Suprapubic skin (tissue), 4 donors: ENCODE measurements at places on chromosomes 5 and 9.
A peak's percentile ranks its signal among the peaks of the same experiment; 100 is the strongest.

DNA sequence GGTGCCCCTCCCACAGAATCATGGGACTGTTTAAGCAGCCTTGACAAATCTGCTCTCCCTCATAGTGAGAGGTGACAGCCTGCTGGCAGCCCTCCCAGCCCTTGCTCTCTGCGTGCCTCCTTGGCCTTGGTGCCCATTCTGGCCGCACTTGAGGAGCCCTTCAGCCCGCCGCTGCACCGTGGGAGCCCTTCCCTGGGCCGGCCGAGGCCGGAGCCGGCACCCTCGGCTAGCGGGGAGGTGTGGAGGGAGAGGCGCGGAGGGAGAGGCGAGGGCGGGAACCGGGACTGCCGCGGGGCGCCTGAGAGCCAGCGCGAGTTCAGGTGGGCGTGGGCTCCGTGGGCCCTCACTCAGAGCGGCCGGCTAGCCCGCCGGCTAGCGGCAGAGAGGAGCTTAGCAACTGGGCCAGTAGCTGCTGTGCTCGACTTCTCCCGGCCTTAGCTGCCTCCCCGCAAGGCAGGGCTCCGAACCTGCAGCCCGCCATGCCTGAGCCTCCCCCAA is 125.9 kb upstream of the MYO10 start:
- DNase-seq, result no peak

DNA sequence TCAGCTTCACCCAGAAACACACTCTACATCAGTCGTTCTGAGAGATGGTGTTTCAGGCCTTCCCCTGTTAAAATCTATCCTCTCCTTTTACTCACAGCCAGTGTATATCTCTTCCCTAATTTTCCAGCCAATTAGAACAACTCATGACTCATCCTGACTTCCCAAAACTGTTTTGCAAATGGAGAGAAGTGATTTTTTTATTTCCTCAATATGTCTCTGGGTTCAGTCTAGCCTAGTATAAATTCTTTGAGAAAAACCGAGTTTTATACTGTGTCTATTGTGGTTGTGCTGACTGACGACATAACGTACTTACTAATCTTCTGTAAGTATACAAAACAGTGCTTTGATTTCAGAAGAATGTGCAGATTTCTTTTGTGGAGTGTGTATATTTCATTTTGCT is 28.4 kb upstream of the CAST start:
- no peak for DNase-seq

DNA sequence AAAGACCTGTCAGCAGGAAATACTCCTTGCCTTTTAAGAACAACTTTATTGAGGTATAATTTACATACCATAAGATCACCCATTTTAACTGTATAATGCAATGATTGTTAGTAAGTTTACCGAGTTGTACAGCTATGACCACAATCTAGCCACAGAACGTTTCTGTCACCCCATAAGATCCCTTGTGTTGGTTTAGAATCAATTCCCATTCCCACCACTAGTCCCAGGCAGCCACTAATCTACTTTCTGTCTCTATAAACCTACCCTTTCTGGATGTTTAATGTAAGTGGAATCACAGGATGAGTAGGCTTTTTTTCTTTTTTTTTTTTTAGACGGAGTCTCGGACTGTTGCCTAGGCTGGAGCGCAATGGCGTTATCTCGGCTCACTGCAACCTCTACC is 4.4 kb downstream of the GPR107 start:
- no peak for DNase-seq

GRCh38 chr9:85319936-85320656 is 421.7 kb downstream of the AGTPBP1 start:
- no peak for DNase-seq

DNA sequence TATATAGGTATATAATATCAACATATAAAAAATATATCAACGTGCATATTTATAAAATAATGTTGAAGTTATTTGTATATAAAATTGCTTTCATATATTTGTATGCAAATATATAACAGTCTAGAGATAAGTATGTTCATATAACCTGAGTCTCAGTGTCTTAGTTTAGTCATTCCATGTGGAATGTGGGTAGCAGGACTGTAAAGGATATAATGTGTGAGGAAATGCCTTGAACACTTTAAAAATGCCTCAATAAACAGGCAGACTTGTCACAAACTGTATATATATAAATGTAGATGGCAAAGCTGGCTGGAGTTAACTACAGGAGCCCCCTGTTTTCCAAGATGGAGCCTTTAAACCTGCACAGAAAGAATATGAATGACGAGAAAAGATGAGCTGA is 48.4 kb downstream of the CCDC125 start:
- no peak for DNase-seq

DNA sequence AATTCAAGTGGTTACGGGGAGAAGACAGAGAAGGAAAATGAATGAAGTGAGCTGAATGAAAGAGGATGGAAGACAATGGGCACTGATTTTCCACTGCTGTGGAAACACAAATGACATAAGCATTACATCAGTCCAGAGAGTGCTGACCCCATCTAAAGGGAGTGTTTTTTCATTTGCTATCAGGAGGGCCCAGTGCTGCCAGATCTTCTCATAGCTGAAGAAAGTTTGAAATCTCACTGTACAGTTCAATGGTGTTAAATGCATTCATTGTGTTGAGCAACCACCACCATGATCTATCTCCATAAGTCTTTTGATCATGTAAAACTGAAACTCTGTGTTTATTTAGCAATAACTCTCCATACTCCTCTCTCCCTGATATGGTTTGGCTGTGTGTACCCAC is 41.5 kb upstream of the STARD4 start:
- no peak for DNase-seq

DNA sequence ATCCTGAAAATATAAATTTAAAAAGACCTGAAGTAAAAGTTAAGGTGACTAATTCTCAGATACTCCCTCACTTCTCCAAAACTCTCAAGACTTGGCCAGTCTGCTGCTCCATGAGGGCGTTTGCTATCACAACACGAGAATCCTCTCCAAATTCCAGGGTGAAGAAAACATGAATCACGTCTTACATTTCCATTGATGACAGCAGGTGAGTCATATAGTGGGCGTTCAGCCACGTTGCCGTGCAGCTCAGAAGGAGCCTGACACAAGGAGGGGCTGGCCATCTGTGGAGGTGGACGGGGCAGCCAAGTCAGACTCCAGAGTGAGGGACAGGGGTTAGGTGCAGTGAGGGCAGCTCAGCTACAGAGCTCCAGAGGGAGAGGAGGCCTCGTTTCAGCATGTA is 555.1 kb upstream of the ADAMTS16 start:
- DNase-seq, result no peak

DNA sequence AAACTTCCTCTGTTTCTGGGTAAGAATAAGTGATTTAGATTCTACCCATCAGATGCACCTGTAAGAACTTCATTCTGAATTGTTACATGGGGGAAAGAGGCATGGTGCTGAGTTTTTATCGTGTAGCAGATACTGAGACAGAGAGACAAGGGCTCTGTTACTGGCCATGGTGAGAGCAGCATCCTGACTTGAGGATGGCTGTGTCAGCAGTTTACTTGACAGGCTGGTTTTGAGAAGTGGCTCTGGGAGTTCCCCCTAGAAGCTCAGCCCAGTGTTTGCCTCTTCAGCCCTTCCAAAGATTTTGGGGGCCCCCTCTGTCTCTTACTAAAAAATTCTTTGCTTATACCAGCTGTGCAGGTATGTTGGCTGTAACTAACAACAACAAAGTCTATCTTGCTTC is 510.5 kb downstream of the LRRC70 start:
- DNase-seq, result no peak

- no peak for DNase-seq
These were observed 132.0 kb downstream of the PIK3R1 start for GRCh38 chr5:68347536-68347935.

DNA sequence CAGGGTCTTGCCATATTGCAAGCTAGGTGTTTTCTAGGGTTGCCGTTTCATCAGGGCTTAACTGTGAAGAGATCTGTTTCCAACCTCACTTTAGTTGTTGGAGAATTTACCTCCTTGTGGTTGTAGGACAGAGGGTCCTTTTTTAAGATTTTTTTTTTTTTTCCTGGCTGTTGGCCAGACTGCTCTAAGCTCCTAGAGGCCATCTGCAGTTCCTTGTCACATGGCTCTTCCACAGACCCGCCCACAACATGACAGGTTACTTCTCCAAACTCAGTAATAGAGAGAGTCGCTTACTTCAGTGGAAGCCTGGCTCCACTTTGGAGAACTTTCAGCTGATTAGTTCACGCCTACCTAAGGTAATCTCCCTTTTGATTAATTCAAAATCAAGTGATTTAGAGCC is 543.7 kb downstream of the DMRTA1 start:
- no peak for DNase-seq

DNA sequence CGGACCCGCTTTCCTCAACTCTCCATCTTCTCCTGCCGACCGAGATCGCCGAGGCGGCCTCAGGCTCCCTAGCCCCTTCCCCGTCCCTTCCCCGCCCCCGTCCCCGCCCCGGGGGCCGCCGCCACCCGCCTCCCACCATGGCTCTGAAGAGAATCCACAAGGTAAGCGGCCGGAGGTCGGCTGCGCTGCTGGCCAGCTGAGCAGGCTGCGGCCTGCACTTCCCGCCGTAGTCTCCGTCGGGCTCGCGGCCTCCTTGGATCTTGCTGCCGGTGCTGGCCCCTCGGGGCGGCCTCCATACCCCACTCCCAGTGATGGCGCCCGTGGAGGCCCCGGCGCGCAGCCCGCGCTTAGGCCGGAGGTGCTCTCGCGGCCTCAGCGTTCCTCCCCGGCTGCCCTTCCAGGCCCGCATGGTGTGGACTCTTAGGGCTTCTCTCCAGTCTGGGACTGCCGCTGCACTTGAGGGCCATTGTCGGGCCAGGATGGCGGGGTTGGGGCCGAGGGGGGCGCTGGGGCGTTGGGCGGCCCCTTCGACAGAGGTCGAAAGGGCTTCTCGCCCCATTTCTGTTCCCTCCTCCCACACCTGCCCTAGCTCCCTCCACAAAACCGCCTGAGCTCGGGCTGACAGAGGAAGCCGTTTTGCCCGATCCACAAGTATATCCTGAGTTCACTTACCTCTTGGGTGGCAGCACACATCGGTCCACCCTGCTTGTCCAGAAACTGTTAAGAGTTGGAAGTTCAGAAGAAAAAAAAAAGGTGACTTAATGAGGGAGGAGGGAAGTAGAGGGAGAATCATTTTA is 714 bp downstream of the UBE2D2 start:
- peak; percentile 81 for DNase-seq

- no peak for DNase-seq
These were observed 114.0 kb downstream of the KIF4B start for GRCh38 chr5:155127552-155127951.

GRCh38 chr5:16578474-16578883 is 38.3 kb downstream of the RETREG1 start:
- DNase-seq, result no peak

GRCh38 chr5:151148583-151148982 is 9.0 kb downstream of the ANXA6 start:
- DNase-seq, result no peak

GRCh38 chr5:151219789-151220188 is 4.1 kb downstream of the CCDC69 start:
- DNase-seq, result no peak
